ENCODE measurements at places on chromosomes 2 and 18. TPM values are rescaled to one million over a fixed set of nuclear protein-coding genes. Genes with fewer than 3 reads are reported as not detected.
A peak's percentile ranks its signal among the peaks of the same experiment; 100 is the strongest.

GRCh38 chr18:35580701-35581539 lies 620 bp upstream of the GALNT1 start:
- peak; percentile 87 for DNase-seq

DNA sequence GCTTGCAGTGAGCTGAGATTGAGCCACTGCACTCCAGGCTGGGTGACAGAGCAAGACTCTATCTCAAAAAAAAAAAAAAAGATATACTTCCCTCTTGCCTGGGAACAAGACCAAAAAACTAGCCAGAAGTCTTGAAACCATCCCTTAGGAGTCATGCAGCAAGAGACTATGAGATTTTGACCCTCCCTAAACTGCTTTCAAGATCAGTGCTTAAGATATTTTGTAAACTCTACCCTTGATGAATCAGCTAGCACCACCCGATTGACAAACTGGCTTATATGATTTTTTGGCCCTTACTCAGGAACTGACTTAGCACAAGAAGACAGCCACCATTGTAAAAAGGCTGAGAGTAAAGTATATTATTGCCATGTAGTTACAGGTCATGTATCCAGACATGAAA lies 3.8 kb downstream of the SULT1C3 start:
- no peak for DNase-seq

DNA sequence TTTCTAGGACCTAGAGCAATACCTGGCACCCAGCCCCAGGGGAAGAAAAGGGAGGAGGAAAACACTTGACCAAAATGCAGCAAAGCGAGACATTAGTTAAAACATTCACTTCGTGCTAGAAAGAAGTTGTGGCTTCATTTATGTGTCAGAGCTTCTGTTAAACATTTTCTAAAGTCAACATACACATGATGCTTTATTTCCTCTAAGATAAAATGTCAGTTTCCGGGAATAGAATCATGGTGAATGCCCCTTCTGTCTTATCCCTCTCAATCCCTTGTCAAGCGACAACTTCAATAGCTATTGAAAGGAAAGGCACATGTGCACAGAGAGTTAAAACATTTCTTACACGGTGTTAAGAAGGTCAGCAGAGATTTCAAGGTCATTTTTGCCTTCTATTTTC lies 404.6 kb upstream of the CWC22 start:
- no peak for DNase-seq

DNA sequence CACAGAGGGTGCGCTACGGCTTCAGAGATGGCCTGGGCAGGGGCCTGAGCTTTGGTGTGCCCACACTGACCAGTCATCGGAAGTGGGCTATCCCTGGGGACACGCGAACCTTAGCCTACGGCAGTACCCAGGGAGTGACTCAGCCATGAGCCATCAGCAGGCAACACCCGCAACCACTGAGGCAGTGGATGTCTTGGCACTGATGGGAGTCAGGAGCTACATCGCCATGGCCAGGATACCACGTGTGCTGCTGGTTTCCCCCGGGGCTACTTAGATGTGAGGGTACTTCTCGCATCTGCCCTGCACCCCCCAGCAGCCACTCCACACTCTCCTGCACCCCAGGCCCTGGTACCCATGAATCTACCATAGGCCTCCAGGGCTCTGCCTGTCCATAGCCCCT lies 12.8 kb upstream of the HPCAL1 start:
- no peak for DNase-seq

Gene SEPTIN10
- total RNA-seq: 132 TPM

DNA sequence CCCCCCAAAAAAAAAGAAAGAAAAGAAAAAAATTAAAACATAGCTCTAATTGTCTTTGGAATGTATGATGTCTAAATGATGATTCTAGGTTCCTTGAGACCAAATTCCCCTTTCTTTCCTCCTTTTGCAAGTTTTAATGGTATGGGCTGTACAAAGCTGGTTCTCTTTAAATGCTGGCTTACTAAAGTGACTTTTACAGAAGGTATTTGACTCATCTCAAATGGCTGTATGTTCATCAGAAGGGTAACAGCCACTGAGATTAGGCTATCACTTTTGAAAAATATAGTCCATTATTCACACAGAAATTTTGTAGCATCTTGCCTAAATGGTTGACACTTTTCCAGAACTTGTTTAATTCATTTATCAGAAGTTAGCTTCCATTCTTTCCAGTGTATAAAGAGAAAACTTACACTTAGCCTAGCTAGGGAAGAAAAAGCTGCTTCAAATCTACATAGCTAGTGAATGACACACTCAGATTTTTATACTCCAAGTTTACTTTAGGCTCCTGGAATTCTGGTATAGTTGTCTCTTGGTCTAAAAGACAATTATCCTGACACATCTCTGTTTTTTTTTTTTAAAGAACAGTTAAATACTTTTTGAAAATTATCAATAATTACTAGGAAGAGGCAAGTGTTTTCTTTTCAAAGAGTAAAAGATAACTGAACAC lies 622.6 kb downstream of the LRP1B start:
- DNase-seq: no peak

Gene HRH4
- total RNA-seq: 0.15 TPM

GRCh38 chr18:57445488-57446319 lies 10.5 kb downstream of the ONECUT2 start:
- no peak for DNase-seq

DNA sequence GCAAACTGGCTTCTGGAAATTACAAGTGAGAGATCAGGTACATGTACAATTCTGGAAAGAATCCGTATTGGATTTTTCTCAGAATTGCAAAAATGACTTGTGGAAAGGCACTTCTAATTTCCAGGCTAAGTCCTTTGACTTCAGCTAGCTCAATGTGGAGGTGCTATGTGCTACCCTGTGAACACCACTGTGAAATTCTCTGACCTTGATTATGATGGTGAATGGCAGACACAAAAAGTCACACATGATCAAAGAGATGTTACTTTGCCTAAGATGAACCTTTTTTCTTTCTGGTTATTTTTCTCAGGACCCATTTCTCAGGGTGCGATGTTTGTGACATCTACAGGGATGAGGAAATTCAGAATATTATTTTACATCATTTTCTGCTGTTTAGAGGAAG lies 856.6 kb upstream of the VRK2 start:
- no peak for DNase-seq

Gene C18orf54
- 2.3 TPM for total RNA-seq

Gene NDC80
- total RNA-seq: 0.29 TPM

- DNase-seq: no peak
Measured at GRCh38 chr2:89845532-89845931, 1154.1 kb downstream of the RPIA start.

DNA sequence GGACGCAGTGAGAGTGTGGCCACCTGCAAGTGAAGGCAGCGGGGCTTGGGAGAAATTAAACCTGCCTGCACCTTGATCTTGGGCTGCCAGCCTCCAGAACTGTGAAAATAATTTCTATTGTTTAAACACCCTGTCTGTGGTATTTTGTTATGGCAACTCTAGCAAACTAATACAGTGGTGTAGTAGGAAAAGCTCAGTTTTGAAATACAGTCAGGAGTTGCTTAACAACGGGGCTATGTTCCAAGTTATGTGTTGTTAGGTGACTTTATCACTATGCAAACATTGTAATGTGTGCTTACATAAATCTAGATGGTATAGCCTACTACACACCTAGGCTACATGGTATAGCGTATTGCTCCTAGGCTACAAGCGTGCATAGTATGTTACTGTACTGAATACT lies 93.4 kb upstream of the FN1 start:
- no peak for DNase-seq

DNA sequence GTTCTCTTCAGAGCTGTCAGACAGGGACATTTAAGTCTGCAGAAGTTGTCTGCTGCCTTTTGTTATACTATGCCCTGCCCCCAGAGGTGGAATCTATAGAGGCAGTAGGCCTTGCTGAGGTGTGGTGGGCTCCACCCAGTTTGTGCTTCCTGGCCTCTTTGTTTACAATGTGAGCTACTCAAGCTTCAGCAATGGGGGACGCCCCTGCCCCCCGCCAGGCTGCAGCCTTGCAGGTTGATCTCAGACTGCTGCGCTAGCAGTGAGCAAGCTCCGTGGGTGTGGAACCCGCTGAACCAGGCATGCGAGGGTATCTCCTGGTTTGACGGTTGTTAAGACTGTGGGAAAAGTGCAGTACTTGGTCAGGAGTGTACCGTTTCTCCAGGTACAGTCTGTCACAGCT lies 24.0 kb upstream of the PAIP2B start:
- no peak for DNase-seq

Gene STARD6
- not detected for total RNA-seq

- DNase-seq: no peak
Measured at GRCh38 chr18:43405097-43405496, 127.8 kb upstream of the SYT4 start.

Gene IL36A
- not detected for total RNA-seq

- no peak for DNase-seq
Measured at GRCh38 chr2:178066890-178067669, 5.5 kb downstream of the PDE11A start.

GRCh38 chr2:111638274-111638877 lies 245.6 kb downstream of the ANAPC1 start:
- no peak for DNase-seq

- DNase-seq: no peak
Measured at GRCh38 chr2:165144315-165144714, 59.5 kb downstream of the SCN3A start.

Gene TGFA
- 2.0 TPM for total RNA-seq
